ENCODE measurements at places on chromosomes 7 and 10. TPM values are rescaled to one million over a fixed set of nuclear protein-coding genes. Genes with fewer than 3 reads are reported as not detected.

STAMBPL1 gene
- 4.4 TPM for total RNA-seq

PRSS37 gene
- total RNA-seq = not detected

CDC14C gene
- not detected for total RNA-seq

TBC1D12 gene
- 5.1 TPM for total RNA-seq

NEBL gene
- total RNA-seq = 0.74 TPM

PRPS1L1 gene
- total RNA-seq = not detected

BZW2 gene
- total RNA-seq = 86.7 TPM

IGFBP3 gene
- total RNA-seq = 0.17 TPM

TMEM176B gene
- 0.44 TPM for total RNA-seq

PCLO gene
- 17.4 TPM for total RNA-seq

FERD3L gene
- total RNA-seq = 0.96 TPM

SDK1 gene
- total RNA-seq = 225 TPM

NRG3 gene
- total RNA-seq = 3.2 TPM

TSPAN15 gene
- 49.8 TPM for total RNA-seq

XRCC2 gene
- 3.0 TPM for total RNA-seq

PAPSS2 gene
- 4.7 TPM for total RNA-seq

GDF2 gene
- total RNA-seq = not detected

RTKN2 gene
- 3.2 TPM for total RNA-seq

MICALL2 gene
- 28.0 TPM for total RNA-seq

IDI2 gene
- not detected for total RNA-seq

PYROXD2 gene
- total RNA-seq = 5.5 TPM

EN2 gene
- 0.20 TPM for total RNA-seq

NPC1L1 gene
- total RNA-seq = not detected

LHFPL3 gene
- total RNA-seq = not detected

LAMTOR4 gene
- 66.9 TPM for total RNA-seq

COL17A1 gene
- not detected for total RNA-seq

RAB19 gene
- total RNA-seq = not detected

FEZF1 gene
- total RNA-seq = 12.7 TPM

PRSS1 gene
- not detected for total RNA-seq

FAM25A gene
- not detected for total RNA-seq

LIPF gene
- total RNA-seq = not detected

MYH16 gene
- total RNA-seq = not detected

OR2A5 gene
- total RNA-seq = not detected
